ENCODE measurements at places on chromosomes 12 and 14. TPM values are rescaled to one million over a fixed set of nuclear protein-coding genes. Genes with fewer than 3 reads are reported as not detected.

TMEM179 gene
- not detected for polyA plus RNA-seq

OAS2 gene
- polyA plus RNA-seq, result 3.9 TPM

SLCO1B1 gene
- not detected for polyA plus RNA-seq

DNA sequence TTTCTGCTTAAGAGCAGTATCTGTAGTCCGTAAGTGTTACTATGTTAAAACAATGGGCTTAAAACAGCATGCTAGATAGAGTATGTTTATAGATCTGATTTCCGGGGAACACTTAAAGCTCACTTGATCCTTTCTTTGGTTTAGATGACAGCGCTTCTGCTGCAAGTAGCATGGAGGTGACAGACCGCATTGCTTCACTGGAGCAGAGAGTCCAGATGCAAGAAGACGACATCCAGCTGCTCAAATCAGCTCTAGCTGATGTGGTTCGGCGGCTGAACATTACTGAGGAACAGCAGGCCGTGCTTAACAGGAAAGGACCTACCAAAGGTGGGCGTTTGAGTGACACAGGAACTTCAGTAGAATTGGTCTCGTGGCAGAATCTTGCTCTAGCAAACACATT, 57.5 kb downstream of the EML1 start:
- H3K4me3 ChIP-seq, result no peak overlapping the region
- H3K27ac ChIP-seq, result no peak overlapping the region
- H3K27me3 ChIP-seq, result no peaks in the 10 kb centered on the region

DNA sequence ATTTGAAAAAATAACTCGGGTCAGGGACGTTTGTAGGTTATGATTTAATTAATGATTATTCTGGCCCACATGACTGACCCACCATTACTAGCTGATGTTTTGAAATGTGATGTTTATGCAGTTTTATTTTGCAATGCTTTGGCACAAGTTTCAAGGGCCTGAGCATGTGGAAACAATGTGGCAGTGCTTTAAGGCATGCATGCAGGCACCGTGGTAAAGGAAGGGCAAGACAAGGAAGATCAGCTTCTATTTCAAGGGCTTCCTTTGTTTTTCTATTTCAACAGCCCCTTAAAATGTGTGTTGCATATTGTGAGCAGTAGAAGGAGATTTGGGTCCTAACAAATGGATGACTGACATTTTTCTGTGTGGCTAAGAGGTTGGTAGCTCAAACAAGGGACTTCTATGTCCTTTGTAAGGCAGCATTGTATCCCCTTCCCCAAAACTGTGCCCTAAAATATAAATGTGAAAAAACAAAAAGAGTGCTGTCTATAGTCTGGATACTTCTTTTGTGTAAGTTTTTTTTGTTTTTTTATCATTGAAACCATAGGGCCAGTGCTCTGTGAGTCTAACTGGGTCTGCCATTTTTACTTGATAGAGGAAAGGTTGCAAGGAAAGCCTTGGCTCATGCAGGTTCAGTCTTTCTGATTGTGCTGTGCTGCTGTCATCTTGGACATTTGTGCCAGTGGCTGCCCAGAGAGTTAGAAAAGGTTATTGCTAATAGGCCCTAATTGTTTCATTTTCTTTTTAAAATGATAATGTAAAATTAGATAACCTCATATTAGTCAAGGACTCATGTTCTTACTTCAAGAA, 103.5 kb downstream of the FGD4 start:
- H3K36me3 ChIP-seq, result no peaks in the 10 kb centered on the region
- H3K4me1 ChIP-seq, result peaks cover 6% of the 10 kb centered on the region
- H3K27me3 ChIP-seq, result no peaks in the 10 kb centered on the region
- H3K27ac ChIP-seq, result no peak overlapping the region
- no peak overlapping the region for H3K4me3 ChIP-seq

Measured in sigmoid colon (tissue), 7 donors.